ENCODE measurements at places on chromosomes 1 and 21. TPM values are rescaled to one million over a fixed set of nuclear protein-coding genes. Genes with fewer than 3 reads are reported as not detected.

DNA sequence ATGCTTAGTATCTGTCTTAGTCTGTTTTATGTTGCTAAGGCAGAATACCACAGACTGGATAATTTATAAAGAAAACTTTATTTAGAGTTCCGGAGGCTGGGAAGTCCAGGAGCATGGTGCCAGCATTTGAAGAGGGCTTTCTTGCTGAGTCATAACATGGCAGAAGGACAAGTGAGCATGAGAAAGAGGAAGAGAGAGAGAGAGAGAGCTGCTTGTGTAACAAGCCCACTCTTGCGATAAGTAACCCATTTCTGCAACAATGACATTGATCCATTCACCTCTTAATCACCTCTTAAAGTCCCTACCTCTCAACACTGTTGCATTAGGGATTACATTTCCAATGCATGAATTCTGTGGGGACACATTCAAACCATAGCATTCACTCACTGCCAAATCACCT lies 11.7 kb upstream of the MYOCOS start:
- H3K4me1 ChIP-seq, result no peaks in the 10 kb centered on the region
- no peaks in the 10 kb centered on the region for H3K27me3 ChIP-seq
- H3K27ac ChIP-seq, result no peak overlapping the region
- no peak for DNase-seq

DNA sequence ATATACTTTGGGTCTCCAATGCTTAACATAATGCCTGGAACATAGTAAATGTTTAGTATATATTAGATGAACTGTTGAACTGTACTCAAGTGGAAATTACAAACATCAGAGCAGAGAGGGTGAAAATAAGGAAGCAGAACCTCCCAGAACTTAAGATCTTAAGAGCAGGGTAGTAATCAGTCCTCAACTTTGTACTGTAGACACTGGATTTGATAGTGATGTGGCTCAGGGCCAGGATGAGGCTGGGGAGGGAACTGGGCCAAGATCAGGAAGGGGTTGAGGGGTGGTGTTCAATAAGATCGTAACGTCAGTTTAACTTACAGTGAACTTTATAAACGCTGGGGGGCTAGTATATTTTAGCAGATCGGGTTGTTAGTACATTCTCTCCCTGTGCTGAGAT lies 15.4 kb downstream of the MPZL1 start:
- no peak for DNase-seq
- no peak overlapping the region for H3K27ac ChIP-seq
- no peaks in the 10 kb centered on the region for H3K4me1 ChIP-seq
- no peak overlapping the region for H3K4me3 ChIP-seq

GRCh38 chr1:78004719-78005447 lies at the start of gene DNAJB4:
TSS of gene DNAJB4 (plus strand) at chr1:78004939. CDS start at chr1:78005111, 172 bp downstream.
- peaks cover 2% of the 10 kb centered on the region for H3K4me1 ChIP-seq
- H3K36me3 ChIP-seq, result no peaks in the 10 kb centered on the region
- no peaks in the 10 kb centered on the region for H3K27me3 ChIP-seq
- peak; percentile 90 for DNase-seq

DNA sequence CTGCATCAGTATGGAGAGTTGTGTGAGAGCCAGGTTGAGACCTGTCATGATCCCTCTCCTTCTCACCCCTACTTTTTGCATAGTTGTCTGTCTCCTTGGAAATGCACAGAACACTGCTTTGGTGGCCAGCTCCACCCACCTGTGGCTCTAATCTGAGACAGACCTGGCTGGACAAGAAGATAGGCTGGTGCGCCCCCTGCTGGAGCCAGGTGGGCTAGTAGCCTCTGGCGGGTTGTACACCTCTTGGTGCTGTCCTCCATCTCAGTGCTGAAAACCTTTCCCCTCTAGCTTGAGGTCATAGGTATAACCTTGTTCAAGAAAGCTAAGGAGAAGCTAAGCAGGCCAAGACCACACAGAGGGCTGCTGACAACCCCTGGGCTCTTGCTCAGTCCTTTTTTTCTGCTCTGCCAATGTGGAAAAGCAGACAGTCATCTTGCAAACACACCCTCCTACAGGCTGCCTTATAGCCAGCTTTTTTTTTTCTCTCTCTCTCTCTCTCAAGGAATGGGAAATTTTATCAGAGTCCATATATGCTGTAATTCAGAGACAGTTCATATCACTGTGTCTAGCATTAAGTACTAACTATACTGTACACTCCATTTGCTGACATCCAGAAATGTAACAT lies 58.8 kb upstream of the SPATA6 start:
- H3K36me3 ChIP-seq, result no peaks in the 10 kb centered on the region
- H3K27me3 ChIP-seq, result no peaks in the 10 kb centered on the region
- no peak overlapping the region for H3K4me3 ChIP-seq
- H3K4me1 ChIP-seq, result no peaks in the 10 kb centered on the region
- no peak for DNase-seq

DNA sequence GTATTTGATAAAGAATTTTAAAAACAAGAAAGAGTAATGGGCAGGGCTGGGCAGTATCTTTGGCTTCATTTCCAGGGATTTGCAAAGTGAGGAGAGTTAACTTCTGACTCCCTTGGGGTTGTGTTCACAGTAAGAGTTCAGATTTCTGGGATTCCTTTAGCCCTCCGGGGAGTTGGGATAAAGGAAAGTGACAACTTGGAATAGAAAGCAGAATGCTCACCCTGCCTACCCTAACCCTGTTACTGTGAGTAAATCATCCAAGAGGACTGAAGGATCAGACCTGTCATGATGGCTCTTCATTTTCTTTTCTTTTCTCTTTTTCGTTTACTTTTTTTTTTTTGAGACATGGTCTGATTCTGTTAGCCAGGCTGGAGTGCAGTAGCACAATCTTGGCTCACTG lies 76.1 kb downstream of the CACHD1 start:
- no peak for DNase-seq
- no peaks in the 10 kb centered on the region for H3K27me3 ChIP-seq
- H3K27ac ChIP-seq, result peak overlapping the region; percentile 50
- no peak overlapping the region for H3K4me3 ChIP-seq
- no peaks in the 10 kb centered on the region for H3K4me1 ChIP-seq

GRCh38 chr1:79887059-79887458 lies 880.5 kb upstream of the ADGRL4 start:
- H3K36me3 ChIP-seq, result no peaks in the 10 kb centered on the region
- no peak for DNase-seq
- H3K4me3 ChIP-seq, result no peak overlapping the region
- H3K4me1 ChIP-seq, result no peaks in the 10 kb centered on the region

- no peaks in the 10 kb centered on the region for H3K36me3 ChIP-seq
- H3K27me3 ChIP-seq, result no peaks in the 10 kb centered on the region
- H3K4me3 ChIP-seq, result no peak overlapping the region
- no peaks in the 10 kb centered on the region for H3K4me1 ChIP-seq
Measured at GRCh38 chr1:207000651-207001291, 30.5 kb upstream of the FCAMR start.

- no peak for DNase-seq
- no peak overlapping the region for H3K4me3 ChIP-seq
- no peak overlapping the region for H3K27ac ChIP-seq
- no peaks in the 10 kb centered on the region for H3K4me1 ChIP-seq
- no peaks in the 10 kb centered on the region for H3K27me3 ChIP-seq
Measured at GRCh38 chr1:53359225-53359933, 31.5 kb upstream of the LRP8 start.

DNA sequence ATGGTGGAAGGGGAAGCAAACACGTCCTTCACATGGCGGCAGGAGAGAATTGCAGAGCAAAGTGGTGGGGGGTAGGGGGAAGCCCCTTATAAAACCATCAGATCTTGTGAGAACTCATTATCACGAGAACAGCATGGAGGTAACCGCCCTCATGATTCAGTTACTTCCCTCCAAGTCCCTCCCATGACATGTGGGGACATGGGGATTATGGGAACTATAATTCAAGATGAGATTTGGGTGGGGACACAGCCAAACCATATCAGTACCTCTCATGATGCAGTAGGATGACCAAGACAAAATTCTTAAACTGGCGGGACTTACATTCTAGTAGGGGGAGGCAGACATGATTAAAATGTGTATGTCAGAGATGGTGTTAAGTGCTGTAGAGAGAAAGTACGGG lies 38.8 kb downstream of the WNT4 start:
- peaks cover 3% of the 10 kb centered on the region for H3K4me1 ChIP-seq
- H3K4me3 ChIP-seq, result no peak overlapping the region
- DNase-seq, result no peak
- H3K27me3 ChIP-seq, result no peaks in the 10 kb centered on the region
- H3K27ac ChIP-seq, result no peak overlapping the region
- H3K36me3 ChIP-seq, result no peaks in the 10 kb centered on the region

DNA sequence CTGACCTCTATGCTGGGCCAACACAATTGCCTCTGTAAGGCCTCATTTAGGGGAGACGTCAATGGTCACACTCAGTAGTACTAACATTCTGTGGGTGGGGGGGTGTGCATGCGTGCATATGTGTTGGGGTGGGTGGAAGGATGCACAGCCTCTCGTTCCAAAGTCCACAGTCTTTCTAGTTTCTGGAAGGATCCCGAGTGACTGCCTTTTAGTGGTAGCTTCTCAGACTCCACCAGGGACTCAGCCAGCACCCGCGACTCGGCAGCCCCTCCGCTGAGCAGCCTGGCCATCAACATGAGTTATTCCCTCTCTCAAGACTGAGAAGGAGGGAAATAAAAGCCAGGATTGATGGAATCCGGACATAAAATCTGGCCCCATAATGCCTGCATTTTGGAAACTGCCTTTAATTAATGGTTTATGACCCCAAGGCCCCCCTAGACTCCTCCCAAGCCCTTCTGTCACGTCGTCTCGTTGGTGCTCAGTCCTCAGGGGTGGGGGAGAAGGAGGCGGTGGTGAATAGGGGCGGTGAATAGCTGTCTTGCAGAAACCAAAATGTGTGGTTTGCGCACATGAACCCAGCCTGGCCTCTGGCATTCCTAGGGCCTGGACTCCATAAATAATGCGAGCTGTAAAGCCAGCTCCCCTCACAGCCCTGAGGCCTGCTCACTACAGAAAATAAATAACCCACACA lies 65.1 kb upstream of the TMEM51 start:
- H3K27me3 ChIP-seq, result no peaks in the 10 kb centered on the region
- DNase-seq, result peak; percentile 66
- H3K27ac ChIP-seq, result peak overlapping the region; percentile 71
- H3K36me3 ChIP-seq, result no peaks in the 10 kb centered on the region

- no peaks in the 10 kb centered on the region for H3K4me1 ChIP-seq
- H3K27ac ChIP-seq, result peak overlapping the region; percentile 91
- no peak for DNase-seq
- no peaks in the 10 kb centered on the region for H3K27me3 ChIP-seq
Measured at GRCh38 chr21:45469273-45470086, 64.5 kb downstream of the COL18A1 start.

- peak overlapping the region; percentile 92 for H3K27ac ChIP-seq
- no peaks in the 10 kb centered on the region for H3K36me3 ChIP-seq
- H3K4me1 ChIP-seq, result peaks cover 31% of the 10 kb centered on the region
- DNase-seq, result peak; percentile 76
- no peaks in the 10 kb centered on the region for H3K27me3 ChIP-seq
Measured at GRCh38 chr1:156476501-156477298, 23.9 kb downstream of the MEF2D start.

- H3K27ac ChIP-seq, result no peak overlapping the region
- H3K4me1 ChIP-seq, result no peaks in the 10 kb centered on the region
- no peak for DNase-seq
- no peak overlapping the region for H3K4me3 ChIP-seq
- no peaks in the 10 kb centered on the region for H3K27me3 ChIP-seq
Measured at GRCh38 chr1:161781995-161782394, 15.9 kb downstream of the ATF6 start.

DNA sequence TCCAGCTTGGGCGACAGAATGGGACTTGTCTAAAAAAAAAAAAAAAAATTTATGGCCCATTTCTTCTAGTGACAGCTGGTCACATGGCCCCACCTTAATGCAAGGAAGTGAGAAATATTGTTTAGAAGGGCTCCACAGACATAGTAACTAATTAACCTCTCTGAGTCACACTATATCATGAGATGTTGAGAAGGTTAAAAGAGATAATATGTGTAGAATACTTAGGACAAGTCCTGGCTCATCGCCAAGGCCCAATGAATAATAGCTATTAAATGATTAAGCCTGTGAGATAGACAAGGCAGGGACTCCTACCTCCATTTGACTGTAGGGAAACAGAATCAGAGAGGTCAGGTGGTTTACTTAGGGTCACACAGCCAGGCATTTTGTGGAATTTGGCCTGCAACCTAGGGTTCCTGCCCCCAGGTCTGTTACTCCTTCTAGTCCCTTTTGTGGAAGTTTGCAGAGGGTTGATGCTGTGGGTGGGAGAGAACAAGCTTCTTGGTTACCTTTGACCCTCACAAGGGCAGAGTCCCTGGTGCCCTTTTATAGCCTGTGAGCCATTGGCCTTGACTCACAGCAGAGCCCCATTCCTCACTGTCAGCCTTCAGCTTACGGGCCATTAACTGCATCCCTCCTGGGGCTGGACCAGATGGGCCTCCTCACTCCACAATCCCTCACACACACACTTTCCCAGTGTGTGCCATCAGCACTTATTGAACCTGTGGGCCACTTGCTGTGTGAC lies 48.5 kb downstream of the OPRD1 start:
- H3K4me3 ChIP-seq, result no peak overlapping the region
- H3K27ac ChIP-seq, result no peak overlapping the region
- no peaks in the 10 kb centered on the region for H3K36me3 ChIP-seq
- no peaks in the 10 kb centered on the region for H3K27me3 ChIP-seq
- H3K4me1 ChIP-seq, result no peaks in the 10 kb centered on the region

DNA sequence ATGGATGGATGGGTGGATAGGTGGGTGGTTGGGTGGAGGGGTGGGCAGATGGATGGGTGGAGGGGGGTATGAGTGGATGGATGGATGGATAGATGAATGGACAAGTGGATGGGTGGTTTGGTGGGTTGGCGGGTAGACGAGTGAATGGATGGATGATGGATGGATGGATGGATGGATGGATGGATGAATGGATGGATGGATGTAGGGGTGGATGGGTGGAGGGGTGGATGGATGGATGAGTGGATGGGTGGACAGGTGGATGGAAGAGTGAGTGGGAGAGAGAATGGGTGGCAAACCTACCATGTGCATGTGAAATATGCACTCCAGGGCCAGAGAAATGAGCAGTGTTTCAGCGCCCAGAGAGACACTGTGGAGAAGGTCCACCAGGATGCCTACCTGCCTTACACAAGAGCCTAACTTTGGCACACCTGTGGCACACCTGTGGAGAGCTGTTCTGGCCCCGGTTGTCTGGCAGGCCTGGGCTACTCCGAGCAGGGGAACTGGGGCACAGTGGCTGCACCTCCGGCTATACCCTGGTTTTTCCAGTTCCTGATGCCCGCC lies 12.8 kb downstream of the EPHA2 start:
- no peaks in the 10 kb centered on the region for H3K36me3 ChIP-seq
- no peaks in the 10 kb centered on the region for H3K27me3 ChIP-seq
- peak; percentile 30 for DNase-seq
- H3K4me1 ChIP-seq, result peaks cover 23% of the 10 kb centered on the region
- no peak overlapping the region for H3K4me3 ChIP-seq

The EPB41 gene
- total RNA-seq, result 16.2 TPM

The CELA3B gene
- total RNA-seq, result 0.35 TPM

The HSD3B1 gene
- not detected for total RNA-seq

The NIPAL3 gene
- 20.0 TPM for total RNA-seq
